ENCODE measurements at places on chromosomes 1 and 21.

DNA sequence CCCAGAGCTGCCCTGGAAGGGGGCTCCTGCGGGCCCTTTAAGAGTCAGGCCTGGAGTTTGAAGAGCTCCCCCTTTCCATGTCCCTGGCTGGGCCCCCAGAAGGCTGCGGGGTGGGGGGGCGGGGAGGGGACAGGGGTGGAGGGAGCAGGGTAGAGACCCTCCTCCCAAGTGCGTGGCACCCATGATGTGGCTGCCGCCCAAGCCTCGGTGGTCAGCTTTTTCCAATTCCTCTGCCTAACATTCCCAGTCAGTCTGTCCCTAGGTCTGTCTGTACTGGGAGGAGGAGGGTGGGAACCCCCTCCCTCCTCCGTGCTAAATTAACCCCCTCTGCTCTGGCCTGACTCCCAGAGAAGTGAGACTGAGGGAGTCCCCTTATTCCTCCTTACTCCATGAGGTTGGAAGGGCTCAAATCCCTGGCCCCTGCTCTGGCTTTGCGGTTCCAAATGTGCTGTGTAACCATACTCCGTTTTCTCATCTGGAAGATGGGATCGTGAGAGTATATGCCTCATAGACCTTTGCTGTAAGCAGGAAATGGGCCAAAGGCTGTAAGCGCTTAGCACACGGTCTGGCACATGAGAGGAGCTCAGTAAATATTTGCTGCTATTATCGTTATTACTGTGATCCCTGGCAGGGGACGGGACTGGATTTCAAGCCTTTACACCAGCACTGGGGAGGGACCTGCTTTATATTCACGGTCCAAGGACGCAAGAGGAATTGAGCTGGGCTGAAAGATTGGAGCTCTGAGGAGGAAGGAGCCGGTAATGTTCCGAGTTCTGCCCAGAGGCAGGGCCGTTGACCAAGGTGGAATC is 658 bp upstream of the COL16A1 start:
- no peak for DNase-seq

DNA sequence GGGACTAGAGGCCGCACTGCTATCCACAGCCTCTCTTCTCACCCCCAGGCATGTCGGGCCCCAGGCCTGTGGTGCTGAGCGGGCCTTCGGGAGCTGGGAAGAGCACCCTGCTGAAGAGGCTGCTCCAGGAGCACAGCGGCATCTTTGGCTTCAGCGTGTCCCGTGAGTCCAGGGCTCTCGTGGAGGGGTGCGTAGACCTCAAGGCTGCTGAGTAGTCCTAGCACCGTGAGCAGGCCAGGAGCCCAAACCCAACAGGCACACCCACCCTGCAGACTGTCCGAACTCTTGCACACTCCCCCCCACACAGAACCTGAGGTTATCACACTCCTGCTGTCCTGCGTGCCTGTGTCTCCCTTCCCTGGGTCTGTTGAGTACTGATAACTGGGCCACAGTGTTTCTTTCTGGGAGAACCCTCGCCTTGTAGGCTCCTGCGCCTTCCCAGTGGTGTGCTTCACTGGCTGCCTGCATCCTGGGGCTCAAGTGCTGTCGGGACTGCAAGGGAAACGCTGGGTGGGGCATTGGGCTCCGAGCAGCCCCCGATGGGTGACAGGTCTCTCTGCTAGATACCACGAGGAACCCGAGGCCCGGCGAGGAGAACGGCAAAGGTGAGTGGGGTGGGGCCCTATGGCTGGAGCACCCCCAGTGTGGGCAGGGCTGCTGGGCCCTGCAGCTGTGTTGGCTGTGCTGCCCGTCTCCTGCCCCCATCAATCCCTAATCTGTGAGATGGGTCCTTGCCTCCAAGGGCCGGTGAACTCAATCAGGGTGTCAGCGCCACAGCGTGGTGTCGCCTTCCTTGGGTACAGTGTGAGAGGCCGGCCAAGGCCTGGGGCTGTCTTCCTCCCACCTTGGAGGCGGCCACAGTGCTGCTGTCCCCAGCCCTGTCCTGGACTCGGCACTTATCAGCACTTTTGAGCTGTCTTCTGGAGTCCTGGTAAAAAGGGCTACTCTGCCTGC is 4.0 kb upstream of the GJC2 start:
- peak; percentile 17 for DNase-seq

GRCh38 chr1:199335496-199335895 is 692.0 kb upstream of the NR5A2 start:
- no peak for DNase-seq

- no peak for DNase-seq
Measured at GRCh38 chr1:216306830-216307229, 116.4 kb downstream of the USH2A start.

DNA sequence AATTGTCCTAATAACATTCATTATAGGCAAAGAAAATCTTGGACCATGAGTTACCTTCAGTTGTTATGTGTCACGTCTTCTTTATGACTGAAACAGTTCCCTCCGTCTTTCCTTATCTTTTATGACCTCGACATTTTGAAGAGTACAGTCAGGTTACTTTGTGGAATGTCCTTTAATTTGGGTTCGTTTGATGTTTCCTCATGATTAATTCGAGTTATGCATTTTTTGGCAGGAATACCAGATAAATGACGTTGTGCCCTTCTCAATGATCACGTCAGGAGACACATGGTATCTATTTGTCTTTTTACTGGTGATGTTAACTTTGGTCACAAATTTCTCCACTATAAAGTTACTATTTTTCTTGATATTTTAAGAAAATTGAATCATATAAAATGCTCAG is 17.3 kb upstream of the KLF17 start:
- DNase-seq: no peak

- DNase-seq: no peak
Measured at GRCh38 chr1:6087377-6087772, 41.7 kb downstream of the KCNAB2 start.

DNA sequence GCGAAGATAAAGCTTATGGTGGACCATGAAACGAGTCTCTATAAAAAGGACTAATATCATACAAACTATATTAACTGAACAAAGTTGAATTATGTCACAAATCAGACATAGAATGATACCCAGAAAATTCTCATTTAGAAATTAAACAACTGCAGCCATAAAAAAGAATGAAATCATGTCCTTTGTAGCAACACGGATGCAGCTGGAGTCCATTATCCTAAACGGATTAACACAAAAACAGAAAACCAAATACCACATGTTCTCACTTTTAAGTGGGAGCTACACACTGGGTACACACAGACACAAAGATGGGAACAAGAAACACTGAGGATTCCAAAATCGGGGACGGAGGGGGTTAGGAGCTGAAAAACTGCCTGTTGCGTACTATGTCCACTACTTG is 11.5 kb downstream of the COP1 start:
- DNase-seq: no peak

Data from GM13976 (cell line).